ENCODE measurements at places on chromosomes 2 and 18.

DNA sequence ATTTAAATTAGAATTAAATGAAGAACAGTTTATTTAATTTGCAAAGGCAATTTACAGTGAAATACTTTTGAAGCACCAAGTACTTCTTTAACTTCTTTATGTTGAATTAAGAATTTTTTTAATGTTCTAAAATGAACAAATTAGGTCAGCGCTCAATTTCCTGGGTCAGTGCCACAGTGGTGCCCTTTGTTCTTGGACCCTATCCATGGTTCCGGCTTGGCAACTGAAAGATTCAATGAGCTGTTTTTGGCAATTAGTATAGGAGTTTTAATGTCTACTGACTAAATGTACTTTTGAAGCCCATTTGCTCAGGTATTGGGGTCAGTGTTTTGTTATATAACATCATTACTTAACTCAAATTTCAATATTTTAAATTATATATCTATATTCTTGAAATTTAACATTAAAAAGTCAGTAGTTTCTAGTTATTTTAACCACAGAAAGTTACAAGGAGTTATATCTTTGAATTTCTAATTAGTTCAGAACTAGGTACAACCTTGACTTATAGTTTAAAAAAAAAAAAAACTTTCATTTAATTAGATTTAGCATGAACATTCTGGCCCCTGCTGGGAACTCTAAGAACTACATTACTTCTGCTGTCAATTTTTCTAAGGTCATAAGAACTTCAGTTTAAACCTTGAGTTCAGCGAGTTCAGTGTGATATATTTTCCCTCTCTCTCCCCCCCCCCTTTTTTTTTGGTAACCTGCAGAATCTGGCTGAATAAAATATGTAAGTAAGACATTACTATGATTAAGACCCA is 7.6 kb upstream of the MSTN start:
- peak; percentile 22 for DNase-seq

GRCh38 chr2:52368141-52368540 is 1336.2 kb upstream of the NRXN1 start:
- DNase-seq: no peak

GRCh38 chr2:6639929-6640620 is 225.6 kb downstream of the CMPK2 start:
- no peak for DNase-seq

DNA sequence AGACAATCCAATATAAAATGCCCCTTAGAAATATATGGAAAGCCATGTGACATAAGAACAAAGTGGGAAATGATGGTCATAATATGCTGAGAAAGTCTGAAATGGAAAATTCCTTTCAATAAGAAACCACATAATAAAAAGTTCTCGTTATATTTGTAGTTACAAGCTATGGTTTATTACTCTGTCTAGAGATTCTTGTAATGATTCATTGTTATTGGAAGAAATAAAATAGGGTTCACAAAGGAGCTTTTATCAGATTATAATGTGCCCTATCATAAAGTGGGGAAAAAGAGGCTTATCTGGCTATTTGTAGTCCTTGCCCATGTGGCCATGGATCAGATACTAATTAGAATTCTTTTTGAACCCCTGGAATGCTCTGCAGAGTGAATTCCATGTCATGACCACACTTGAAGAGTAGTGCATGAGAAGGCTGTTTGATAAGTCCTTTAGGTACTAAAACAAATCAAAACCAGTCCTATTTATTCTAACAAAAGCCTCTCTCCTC is 420.7 kb upstream of the NRP2 start:
- no peak for DNase-seq

- DNase-seq: no peak
These were observed 167.1 kb downstream of the RTP5 start for GRCh38 chr2:242036653-242036950.

DNA sequence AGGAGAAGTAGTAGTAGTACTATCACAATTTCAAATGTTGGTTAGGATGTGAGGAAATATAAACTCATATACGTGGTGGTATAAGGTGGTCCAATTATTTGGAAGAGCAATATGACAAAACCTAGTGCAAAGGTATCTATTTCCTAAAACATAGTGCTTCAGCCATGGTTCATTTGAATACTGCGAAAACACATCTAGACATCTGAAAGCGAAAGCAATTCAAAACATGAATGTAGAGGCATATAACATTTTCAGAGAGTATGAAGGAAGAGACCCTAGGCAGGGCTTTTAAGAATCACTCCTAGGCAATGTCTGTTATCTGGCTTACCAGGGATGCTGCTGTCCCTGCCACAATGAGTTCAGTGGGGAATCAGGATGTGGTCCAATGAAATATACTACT is 1085.8 kb downstream of the TDRD15 start:
- DNase-seq: no peak

DNA sequence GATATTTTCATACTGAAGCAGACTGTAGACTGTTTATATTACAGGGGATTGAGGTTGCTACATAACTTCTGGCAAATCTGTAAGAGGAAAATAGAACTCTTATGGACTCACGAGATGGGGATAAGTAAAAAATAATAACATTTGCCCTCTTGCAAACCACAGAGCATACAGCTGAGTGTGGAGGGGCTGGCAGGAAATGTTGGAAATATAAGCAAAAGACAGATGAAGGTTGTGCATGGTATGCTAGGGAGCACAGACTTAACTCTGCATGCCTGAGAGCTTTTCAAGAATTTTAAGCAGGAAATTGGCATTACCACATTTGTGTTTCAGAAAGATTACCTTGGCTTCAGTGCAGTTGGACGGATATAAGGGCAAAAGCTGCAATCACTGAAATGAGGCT is 411.1 kb downstream of the RAD51AP2 start:
- no peak for DNase-seq

- no peak for DNase-seq
These were observed 139.5 kb upstream of the SPHKAP start for GRCh38 chr2:228321015-228321414.

GRCh38 chr2:26692279-26692896 is at the start of gene KCNK3:
TSS of gene KCNK3 (plus strand) at chr2:26692722. CDS start at chr2:26692876, 154 bp downstream.
- peak; percentile 52 for DNase-seq

- DNase-seq: no peak
These were observed 88.0 kb upstream of the RTN4 start for GRCh38 chr2:55138014-55138881.

- DNase-seq: no peak
These were observed 73.7 kb downstream of the SP3 start for GRCh38 chr2:173891315-173892037.

DNA sequence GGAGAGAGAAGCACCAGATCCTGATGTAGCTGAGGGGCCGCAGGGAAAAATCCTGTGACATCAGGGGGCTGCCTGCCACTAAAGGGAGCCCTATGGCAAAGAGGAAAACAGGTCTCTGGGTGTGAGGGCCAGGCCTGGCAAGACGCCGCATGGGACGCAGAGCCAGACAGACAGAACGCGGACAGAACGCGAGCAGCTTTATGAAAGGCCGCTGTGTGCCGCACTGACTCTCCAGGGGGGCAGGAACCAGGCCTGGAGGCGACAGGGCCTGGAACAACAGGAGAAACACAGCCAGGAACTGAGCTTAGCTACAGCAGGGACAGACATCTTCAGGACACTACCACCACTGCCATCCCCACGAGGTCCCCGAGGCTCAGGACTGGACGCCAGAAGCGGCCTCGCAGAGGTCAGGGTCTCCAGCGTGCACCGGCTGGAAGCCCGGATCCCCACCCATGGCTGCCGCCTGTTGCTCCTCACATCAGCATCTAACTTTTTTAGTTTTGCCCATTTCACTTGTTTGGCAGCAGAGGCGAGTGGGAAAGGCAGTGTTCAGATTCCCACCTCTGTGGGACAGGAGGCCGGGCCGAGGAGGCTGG is 131.6 kb downstream of the VAPA start:
- no peak for DNase-seq

DNA sequence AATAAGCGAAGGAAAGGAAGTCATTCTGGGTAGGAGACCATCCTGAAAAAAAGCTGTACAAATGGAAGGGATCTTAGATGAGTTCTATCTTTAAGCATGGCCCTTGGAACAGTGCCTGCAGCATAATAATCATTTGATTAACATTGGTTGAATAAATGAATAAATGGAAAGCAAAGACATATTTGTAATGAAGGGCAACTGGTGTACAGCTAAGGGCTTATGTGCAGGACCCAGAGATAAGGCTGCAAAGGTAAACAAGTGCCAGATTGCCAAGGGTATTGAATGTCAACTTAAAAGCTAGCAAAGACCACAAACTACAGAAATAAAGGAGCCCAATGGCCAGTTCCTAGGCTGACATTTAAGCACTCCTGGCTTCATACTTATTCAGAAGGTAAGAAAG is 19.4 kb downstream of the IMMT start:
- no peak for DNase-seq

- no peak for DNase-seq
These were observed 680.7 kb downstream of the EPHA4 start for GRCh38 chr2:220891405-220891804.

DNA sequence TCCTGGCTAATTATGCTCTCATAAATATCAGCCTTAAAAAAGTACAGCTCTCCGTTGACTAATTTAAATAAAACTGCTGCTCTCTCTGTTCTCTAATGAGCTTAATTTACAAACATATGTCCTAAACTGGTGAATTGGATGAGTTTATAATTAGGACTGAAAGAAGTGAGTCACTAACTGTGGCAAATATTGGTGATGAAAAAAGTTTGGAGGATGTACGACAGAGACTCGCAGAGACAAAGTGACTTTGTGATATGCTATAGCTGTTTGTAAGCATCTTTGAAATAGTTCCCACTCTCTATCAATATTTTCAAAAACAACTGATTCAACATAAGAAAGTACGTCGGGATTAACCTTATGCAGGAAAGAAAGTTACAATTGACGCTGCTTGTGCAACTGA is 138.9 kb upstream of the TMEFF2 start:
- no peak for DNase-seq

DNA sequence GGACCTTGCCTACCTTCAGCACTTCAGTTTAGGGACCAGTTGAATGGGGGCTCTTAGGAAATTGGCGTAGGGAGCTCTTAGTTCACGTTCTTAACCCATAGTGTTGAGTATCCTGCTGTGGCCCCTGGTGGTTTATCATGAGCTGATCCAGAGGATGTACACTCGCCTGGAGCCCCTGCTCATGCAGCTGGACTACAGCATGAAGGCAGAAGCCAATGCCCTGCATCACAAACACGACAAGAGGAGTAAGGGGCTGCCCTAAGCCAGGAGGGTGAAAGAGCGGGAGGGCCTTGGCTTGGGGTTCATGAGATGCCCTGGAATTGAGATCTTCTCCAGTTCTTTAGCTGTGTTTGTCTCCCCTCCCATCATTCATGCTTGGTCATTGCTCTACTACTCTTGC is 2.9 kb downstream of the RETREG2 start:
- no peak for DNase-seq

DNA sequence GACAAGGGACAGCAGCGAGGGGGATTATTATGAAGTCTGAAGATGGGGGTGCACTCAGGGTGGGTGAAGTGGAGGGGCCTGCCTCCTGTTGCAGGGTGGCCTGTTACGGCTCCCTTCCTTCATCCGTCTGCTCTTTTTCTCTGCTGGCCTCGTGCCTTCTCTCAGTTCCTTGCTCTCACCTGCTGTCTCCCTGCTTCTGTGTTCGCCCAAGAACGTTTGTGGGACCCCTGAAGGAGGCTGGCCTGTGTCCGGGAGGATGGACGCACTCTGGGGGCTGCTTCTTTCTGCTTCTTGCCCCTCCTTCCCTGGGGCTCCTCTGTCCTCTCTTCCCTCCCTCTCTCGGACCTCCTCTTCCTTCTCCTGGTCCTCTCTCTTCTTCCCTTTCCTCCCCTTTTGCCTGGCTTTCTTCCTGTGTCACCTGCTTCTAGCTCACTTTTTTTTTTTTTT is 13.8 kb downstream of the MROH2A start:
- DNase-seq: no peak

DNA sequence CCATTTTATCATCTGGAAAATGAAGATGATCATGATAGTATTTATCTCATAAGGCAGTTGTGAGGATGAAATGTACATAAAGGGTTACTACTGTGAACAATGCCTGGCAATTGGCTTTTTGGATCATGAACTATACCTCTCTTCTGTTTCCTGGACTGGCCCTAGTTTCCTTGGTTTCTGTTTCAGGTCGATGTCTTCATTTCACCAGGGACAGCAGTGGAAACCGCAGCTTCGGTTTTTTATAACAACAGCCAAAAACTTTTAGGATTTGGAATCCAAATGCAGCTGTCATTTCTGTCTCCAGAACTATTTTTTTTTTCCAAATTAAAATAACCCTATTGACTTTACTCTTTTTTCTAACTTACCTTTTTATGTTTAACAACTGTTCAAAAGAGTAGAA is 425.1 kb downstream of the RND3 start:
- no peak for DNase-seq

GRCh38 chr18:10804126-10804525 is 278.3 kb downstream of the NAPG start:
- DNase-seq: no peak

GRCh38 chr18:35410561-35410960 is 33.4 kb upstream of the ZNF396 start:
- DNase-seq: no peak

DNA sequence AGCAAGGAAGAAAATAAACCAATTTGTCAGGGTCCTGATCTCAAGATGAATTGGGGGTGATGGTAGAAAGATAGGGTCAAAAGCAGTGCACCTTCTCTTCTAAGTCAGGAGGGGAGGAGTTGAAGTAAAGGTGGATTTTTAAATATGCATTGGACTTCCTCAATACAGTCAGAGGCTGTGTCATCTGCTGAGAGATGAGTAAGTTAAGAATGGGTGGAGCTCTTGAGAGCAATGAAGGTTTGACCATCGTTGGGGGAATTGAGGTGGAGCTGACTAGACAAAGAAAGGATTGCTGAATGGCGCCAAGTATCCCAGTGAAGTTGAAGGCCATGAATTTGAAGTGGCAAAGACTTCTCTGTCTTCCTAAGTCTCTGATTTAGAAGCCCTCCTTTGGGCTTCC is 18.4 kb upstream of the CPO start:
- no peak for DNase-seq

- no peak for DNase-seq
These were observed 3.6 kb downstream of the GPC1 start for GRCh38 chr2:240438810-240439697.

GRCh38 chr2:25149646-25150045 is 18.7 kb downstream of the POMC start:
- DNase-seq: no peak

DNA sequence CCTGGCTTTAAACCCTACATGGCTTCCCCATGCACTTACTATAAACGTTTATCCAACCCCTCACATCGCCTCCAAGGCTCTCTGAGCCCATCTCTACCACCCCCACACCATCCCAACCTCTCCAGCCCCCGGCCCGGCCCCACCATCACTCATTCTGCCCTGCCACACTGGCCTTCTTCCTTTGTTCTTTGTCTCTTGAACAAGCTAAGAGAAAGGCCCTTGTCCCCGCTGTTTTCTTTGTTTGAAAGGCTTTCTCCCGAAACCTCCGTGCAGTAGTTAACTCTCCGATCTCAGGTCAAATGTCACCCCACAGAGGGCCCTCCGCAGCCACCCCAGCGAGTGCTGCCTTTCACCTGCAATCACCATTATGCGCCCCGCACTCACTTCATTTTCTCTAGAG is 100.4 kb downstream of the AFF3 start:
- no peak for DNase-seq

DNA sequence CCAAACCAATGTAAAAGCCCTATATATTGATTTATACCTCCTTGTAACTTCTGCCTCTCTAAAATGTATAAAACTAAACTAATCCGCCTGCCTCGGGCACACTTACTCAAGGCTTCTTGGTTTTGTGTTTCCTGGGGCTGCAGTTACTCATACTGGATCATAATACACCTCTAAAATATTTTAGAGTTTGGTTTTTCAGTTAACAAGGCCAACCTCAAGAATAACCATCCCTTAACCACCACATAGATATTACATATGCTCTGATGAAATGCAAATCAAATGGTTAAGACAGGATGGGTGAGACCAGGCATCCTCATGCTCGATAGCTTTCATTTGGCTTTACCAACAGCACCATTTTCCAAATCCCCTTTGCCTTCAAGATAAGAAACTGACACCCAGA is 46.4 kb downstream of the UXS1 start:
- DNase-seq: no peak

Measured in activated naive CD8-positive, alpha-beta T cell treated with anti-CD3 and anti-CD28 coated beads, Interleukin-2, amount 50 U/mL, for 24 hours (primary cell).